RKO (cell line): ENCODE measurements at places on chromosomes 11 and 22.
A peak's percentile ranks its signal among the peaks of the same experiment; 100 is the strongest.

- DNase-seq: peak; percentile 95
These were observed at the start of gene DHCR7 for GRCh38 chr11:71448257-71449171. TSS of gene DHCR7 (minus strand) at chr11:71448393. CDS start at chr11:71444952, 3,441 bp downstream.

DNA sequence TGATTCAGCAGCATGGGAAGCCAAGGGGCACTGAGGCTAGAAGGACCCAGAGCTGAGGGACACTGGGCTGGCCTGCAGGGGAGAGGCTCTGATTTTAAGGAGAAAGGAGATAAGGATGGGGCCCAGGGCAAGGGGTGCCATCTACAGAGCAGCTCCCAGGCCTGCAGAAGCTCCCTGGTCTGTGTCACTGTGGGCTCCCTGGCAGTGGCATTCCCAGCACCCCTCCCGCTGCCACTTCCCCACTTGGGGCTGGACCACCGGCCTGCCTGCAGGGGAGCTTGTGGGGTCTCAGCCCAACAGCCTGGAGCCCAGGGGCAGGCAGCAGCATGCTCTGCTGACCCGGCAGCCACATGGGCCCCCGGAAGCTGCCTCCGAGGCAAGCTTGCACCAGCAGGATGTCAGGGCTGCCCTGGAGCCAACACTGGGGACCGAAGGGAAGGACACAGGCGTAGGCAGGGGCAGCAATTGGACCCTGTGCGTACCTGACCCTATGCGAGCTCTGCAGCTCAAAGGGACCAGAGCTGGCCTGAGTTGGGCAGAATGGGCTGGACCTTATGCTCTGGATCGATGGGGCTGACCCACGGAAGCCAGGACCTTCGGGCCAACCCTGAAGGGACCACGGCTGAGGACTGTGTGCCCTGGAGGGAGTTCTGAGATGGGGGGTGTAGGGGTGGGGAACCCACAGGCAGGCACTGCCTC lies 35.4 kb upstream of the WNT7B start:
- no peak for DNase-seq

DNA sequence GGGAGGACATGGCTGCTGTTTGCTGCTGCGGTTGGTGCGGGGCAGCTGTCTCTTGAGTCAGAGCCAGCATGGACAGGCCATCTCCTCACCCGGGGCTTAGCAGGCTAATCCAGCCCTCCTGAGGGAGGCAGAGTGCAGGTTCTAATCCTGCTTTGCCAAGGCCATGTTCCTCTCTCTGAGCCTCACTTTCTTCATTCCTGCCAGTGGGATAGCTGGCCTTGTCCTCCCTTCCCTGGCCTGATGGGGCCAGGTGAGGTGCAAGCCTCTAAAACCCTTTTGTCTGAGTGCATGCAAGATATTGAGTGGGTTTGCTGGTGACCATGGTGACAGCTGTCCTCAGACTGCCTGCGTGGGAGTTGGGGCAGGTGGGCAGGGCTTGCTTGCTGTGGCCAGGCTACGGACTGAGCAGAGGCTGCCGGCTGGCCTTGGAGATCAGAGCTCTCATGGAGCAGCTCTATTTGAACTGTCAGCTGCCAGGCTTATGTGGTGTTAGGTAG lies 3.6 kb downstream of the USP35 start:
- DNase-seq: no peak

GRCh38 chr11:101553891-101554292 lies 29.9 kb downstream of the TRPC6 start:
- no peak for DNase-seq

DNA sequence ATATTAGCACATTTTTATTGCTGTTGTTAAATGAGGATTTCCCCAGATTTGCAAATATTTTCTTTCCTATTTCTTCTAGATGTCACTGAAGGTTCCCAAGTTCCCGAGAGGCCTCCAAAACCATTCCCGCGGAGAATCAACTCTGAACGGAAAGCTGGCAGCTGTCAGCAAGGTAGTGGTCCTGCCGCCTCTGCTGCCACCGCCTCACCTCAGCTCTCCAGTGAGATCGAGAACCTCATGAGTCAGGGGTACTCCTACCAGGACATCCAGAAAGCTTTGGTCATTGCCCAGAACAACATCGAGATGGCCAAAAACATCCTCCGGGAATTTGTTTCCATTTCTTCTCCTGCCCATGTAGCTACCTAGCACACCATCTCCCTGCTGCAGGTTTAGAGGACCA lies 17.5 kb downstream of the MCAM start:
- no peak for DNase-seq

GRCh38 chr11:2929531-2929949 lies 320 bp upstream of the PHLDA2 start:
- DNase-seq: peak; percentile 81

DNA sequence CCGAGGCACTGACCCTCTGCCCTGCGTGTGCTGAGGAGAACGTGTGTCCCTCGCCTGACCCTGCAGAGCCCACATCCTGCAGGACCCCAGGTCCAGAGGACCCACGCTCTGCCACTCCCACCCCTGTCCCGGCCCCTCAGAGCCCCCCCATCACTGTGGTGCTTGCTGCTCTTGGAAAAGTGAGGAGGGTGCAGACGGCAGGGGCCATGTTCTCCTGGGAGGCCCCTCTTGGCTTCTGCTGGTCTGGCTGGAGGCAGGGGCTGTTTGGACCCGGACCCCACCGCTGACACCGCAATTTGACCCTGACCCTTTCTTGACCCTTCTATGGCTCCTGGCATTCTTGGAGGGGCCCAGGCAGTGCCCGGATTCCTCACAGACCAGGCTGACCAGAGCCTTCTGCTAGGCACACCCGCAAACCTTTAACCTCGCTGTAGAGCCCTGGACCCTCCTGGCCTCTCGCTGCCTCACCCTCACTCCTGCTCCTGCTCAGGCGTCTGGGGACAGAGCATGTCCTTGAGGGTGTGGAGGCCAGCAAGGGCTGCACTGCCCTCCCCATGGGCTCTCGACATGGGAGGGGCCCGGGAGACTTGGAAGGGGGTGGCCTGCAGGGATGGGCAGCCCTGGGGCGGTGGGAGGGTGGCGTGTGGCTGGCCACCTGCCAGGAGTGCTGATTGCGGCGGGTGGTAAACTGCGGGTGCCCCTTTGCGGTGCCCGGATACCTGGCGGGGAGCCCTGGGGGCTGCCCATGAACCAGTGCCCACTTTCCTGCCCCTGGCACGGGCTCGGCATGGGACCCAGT lies 37.0 kb upstream of the MUC5AC start:
- no peak for DNase-seq

DNA sequence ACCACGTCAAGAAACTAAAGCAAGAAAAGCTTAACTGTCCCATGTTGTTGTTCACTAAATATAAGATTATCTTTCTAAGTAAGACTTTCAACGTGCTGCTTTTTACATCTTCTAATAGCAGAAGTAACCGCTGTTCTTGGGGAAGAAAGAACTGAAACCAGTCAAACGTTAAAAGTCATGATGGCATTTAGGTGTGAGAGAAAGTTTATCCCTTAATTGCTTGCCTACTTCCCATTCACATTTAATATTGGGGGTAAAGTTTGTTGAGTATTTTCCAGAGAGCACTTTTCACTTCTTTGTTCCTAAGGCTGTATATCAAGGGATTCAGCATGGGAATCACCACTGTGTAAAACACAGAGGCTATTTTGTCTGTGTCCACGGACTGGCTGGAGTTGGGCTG lies 970 bp downstream of the OR5B21 start:
- no peak for DNase-seq

- peak; percentile 96 for DNase-seq
These were observed 88.1 kb upstream of the ARHGAP32 start for GRCh38 chr11:129280027-129280811.

GRCh38 chr11:84212468-84213390 lies 926.6 kb upstream of the CCDC90B start:
- DNase-seq: peak; percentile 38

DNA sequence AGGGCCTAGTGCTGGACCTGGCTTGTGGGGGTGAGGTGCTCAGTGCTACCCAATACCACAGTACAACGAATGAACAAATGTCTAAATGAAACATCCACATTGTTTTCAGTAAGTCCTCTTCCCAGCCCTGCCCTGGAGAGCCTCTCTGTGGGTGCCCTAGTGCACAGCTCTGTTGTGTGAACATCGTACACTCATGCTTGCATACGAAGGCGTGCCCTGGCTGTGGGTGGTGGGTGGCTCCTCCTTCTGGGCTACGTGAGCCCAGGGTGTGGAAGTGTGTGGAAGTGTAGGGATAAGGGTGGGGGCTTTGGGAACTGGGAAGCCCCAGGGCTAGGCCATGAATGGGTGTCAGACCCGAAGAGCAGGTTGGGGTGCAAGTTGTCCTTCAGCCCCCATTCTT lies 592 bp upstream of the NLRX1 start:
- DNase-seq: no peak

DNA sequence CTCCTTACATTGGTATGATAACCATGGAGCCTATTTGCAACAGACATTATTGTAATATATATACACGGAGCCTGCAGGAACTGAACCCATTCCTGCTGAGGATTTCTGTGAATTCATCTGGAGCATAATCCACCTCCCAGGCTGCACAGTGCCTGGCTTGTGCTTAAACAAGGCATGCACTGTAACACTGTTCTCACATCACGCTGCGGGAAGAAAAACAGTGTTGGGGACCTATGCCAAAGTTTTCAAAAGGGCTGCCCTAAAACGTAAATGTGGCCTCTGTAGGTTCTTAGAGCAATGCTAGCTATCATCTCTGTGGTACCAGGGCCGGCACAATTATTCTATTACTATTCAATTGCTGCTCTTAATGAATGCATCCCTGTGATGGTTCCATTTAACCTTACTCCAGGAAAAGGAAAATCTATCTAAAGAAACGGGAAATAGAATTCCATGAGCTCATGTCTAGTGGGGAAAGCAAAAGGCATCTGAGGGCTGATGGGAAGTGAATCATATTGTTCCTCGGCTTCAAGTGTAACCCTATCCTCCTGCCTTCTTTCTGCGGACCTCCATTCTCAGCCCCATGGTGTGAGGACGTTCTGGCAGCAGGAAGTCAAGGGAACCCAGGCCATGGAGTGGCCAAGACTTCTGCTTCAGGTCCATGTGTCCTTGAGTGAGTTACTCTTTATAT lies 525.5 kb downstream of the SOX6 start:
- no peak for DNase-seq

- no peak for DNase-seq
These were observed 30.2 kb downstream of the USP47 start for GRCh38 chr11:11871991-11872401.

DNA sequence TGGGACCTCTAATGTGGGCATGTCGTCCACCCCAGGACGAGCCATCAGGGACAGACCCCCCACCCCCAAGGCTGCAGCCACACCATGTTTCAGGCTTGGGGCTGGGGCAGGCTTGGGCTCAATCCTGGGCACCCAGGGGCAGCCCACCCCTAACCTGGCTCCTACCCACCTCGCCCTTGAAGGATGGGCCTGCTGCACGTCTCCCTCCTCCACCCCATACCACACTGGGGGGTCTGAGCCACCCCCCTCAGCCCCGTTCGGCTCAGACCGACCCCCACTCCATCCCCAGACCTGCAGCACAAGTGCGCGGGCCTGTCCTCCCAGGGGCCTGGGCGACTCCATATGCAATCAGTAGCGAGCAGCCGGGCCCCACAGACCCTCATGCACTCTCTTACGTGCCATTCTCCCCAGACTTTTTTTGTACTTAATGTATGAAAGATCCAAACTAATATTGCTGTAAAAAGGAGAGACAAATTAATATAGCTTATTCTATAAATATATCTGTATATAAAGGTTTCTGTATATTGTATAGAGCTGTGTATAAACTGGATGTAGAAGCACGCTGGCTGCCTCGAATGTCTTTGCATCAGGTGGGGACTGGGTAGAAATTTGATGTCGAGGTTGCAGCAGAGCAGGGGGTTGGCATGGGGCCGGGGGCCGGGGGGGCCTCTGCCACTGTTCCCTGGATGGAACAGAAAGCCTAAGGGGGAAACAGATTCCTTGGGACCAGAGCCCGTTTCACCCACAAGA lies 5.8 kb upstream of the MYRF start:
- DNase-seq: no peak

- no peak for DNase-seq
These were observed 376.3 kb upstream of the CCDC90B start for GRCh38 chr11:83662494-83662893.

GRCh38 chr11:69174841-69175240 lies 19.1 kb downstream of the SMIM38 start:
- no peak for DNase-seq

DNA sequence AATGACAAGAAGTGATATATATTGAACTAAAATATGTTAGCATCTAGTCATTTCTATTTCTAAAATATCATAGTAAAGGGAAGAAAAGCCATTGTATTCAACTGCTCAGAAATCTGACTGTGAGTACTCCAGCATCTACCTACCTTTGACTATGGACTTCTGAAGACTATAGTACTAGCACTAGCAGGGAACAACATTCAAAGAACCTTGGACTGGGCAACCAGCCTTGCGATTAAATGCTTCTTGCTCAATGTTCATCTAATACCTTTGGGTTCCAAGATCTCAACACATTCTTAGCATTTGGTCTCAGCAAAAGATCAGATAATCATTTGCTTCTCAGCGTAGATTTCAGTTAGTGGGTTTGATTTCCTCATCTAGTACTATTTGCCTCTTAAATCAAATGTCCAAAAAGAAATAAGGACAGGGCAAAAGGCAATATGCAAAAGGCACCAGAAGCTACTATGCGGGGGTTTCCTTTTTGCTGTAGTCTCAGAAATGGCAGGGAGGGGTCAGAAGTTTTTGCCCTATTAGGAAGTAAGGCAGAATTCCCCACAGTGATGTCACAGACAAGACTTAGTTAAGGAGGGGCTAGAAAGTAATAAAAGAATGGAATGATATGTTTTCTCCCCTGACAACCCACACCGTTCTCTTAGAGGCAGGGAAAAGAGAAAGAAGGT lies 80.6 kb downstream of the GAB2 start:
- no peak for DNase-seq

GRCh38 chr11:14021738-14022137 lies 59.2 kb downstream of the SPON1 start:
- DNase-seq: no peak

DNA sequence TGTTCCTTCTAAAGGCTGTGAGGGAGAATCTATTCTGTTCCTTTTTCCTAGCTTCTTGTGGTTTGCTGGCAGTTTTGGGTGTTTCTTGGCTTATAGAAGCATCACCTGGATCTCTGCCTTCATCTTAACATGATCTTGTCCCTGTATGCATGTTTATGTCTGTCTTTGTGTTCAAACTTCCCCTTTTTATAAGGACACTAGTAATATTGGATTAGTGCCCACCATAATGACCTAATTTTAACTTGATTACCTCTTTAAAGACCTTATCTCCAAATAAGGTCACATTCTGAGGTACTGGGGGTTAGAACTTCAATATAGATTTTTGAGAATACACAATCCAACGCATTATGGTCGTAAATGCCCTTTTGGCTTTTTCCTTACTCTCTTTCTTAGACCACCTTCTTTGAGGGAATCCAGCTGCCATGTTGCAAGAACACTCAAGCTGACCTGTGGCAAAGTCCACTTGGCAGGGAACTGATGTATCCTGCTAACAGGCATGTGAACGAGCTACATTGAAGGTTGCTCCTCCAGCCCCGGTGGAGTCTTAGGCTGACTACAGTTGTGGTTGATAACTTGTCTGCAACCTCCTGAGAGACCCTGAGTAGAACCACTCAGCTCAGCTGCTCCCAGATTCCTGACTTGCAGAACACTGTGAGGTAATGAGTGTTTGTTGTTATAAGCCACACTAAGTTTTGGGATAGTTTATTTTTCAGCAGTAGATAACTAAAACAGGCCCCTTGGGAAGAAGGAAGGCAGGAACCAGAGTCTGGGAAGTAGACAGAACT lies 127.1 kb upstream of the OR9Q1 start:
- no peak for DNase-seq
